ENCODE measurements at places on chromosomes 5 and 9. TPM values are rescaled to one million over a fixed set of nuclear protein-coding genes. Genes with fewer than 3 reads are reported as not detected.
A peak's percentile ranks its signal among the peaks of the same experiment; 100 is the strongest.

Gene ZNG1C
- 13.3 TPM for total RNA-seq

Gene SHC3
- 7.1 TPM for total RNA-seq

DNA sequence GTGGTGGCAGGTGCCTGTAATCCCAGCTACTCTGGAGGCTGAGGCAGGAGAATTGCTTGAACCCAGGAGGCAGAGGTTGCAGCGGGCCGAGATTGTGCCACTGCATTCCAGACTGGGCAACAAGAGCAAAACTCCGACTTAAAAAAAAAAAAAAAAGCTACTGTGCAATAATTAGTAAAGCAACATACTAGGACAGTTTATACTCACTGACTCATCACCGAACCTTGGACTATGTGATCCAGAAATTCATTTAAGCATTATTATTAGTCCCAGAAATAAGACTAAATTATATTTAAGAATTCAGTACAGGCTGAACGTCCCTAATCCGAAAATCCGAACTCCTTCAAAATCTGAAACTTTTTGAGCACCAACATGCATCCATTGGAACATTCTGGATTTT, 37.8 kb downstream of the GOLPH3 start:
- DNase-seq, result no peak

DNA sequence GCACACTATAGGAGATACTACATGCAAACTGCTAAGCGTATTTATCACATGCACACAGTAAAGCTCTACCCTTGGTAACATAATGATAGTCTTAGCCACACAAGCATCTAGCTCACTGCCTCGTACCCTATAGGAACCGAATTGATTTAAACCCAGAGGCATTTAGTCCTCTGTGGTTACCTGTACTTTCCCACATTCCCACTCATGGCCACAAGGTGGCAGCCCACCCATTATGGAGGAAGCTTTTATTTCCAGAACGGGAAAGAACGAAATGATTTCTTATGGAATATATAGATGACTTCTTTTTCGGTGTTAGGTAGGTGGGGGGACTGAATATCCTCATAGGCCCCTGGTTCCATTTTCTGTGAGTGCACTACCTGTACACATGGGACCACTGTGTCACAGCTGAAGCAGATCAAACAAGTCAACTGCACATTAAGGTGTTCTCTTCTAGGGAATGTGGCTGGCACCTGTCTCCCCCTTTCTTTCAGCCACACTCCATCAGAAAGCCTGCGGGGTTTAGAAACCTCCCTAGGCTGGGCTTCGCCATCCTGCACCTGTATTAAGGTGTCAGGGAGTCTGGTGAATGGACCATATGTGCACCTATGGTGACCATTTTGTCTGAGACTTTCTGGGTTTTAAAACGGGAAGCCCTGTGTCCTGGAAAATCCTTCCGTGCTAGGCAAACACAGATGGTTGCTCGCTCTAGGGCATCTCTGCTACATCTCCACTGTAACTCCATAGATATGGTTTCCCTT, 313.2 kb downstream of the SLIT3 start:
- peak; percentile 25 for DNase-seq

- no peak for DNase-seq
Observed at GRCh38 chr5:133702791-133703770, 90.7 kb upstream of the FSTL4 start.

- no peak for DNase-seq
Observed at GRCh38 chr5:68463606-68464005, 248.1 kb downstream of the PIK3R1 start.

GRCh38 chr9:98021306-98022040, 35.1 kb upstream of the NANS start:
- DNase-seq, result no peak

GRCh38 chr9:132651259-132651658, 18.5 kb downstream of the DDX31 start:
- no peak for DNase-seq

- DNase-seq, result no peak
Observed at GRCh38 chr5:128644863-128645262, 106.8 kb upstream of the FBN2 start.

DNA sequence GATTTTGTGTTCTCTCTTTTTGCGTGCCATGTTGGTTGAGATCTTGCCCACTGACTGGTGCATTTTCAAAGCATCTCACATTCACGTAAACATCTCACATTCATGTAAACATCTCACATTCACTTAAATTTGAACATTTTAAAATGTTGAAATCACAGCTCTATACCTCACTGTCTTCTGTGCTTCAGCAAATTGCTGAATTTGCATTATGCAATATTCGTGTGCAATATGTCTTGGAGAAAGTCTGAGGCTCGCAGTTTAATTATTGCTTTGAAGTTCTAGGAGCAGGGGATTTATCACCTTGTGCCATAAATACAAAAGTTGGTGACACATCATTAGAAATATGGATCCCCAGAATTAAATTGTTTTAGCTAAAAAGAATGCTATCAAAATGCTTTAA, 42.6 kb downstream of the TNFSF15 start:
- no peak for DNase-seq

DNA sequence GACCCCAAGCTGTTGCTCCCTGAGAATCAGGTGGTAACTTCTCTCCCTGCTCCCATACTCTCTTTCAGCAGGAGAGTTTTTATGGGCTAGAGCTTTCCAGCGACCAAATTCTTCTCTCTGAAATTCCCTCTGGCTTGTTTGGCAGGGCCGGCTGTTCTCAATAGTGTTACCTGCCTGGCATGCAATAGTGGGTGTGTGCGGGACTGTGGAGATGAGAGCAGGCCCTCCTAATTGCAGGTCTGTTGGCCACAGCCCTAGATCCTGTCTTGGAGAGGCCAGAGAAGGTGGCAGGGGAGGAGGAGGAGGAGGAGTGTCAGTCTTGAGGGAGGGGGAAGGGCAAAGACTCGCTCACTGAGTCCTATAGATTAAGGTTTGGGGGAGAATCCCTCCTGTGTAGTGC, 29.5 kb downstream of the AQP7 start:
- DNase-seq, result no peak

DNA sequence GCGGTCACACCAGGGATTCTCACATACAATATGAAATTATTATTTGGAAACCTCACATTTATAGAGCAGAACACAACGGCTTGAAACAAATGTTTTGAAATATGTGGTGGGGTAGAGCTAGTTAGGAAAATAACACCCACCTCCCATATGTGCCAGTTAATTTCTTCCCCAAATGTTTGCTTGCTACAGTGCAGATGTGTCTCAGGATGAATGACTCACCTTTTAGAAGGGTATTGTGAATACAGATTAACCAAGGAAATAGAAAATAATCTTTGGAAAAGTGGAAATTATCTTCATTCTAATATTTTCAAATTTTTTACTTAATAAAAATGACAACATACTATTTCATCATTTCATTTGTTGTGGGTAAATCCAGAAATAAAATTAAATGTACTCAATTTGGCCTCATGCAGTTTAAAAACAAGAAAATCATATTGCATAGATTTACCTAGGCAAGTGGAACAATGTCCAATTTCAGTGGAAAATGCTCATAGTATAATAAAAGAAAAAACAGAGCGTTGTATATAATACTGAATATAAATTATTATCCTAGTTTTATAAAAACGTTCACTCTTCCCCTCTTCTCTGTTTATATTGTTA, 39.3 kb upstream of the RICTOR start:
- no peak for DNase-seq

DNA sequence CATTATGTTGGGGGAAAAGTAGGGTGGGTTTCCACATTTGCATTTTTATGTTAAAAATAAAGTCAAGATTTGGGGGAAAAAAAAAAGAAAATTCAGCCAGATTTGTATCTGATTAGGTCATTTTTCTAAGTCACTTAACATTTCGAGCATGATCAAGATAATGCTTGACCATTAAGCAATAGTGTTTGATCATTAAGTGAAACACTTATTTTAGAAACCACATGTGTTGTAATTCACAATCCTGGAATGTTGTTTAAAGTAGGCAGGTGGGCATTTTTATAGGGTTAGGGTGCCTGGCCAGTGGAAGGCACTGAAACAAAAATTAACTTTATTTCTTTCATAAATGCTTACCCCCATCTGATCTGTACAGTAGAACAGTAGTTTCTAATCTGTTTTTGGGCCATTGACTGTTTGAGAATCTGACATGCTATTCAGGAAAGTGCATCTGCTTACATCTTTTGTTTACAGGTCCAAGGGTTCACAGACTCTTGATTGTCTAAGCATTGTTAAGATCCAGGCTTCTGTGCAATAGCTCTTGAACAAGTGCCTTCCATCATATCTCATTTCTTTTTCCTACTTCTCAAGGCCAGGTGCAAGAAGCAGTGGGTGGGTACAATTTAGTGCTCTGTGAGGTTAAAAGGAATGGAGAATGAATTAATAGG, 9.1 kb downstream of the ZCCHC9 start:
- DNase-seq, result no peak

DNA sequence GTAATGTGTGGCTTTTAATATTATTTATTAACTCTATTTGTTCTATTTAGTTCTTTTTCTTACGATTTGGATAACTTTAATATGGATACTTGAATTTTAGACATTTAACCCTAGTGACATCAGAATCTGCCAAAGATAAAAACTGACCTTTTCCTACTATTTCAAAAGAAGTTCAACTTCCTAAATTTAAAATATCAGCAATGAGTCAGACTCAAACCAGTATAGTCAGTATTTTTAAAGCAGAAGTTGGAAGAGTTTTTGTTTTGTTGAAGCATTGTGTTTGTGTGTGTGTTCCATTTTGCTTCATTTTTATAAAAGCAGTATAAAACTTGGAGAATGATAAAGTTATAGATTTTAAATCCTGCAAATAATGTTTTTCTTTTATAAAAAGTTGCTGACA, 251.8 kb upstream of the RASA1 start:
- no peak for DNase-seq

GRCh38 chr9:113509463-113509862, 45.9 kb downstream of the RGS3 start:
- DNase-seq, result no peak

- DNase-seq, result no peak
Observed at GRCh38 chr5:147567917-147568598, 58.2 kb upstream of the DPYSL3 start.

All from H1 (cell line).